ENCODE measurements at places on chromosomes 1 and 21.
A peak's percentile ranks its signal among the peaks of the same experiment; 100 is the strongest.

DNA sequence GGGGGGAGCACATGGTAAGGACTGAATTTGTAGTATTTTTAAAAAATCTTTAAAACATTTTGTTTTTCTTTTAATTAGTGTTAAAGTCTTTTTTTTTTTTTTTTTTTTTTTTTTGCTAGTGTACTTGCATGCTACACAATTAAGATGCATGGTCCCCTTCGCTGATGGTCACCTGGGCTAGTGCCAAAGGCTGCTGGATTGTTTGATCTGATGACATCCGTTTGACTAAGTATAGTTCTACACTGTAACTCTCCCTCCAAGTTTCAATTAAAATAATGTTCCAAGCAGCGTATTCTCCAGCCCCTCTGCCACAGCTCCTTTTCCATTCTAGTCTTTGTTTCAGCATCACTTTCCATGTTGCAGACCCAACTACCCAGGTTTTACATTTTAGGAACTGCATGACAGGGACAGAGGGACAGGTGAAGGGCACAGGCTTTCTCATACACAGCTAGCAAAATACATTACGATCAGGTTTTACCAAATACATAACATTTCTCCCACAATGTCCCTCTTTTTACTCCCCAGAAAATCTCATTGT lies 852 bp upstream of the RAVER2 start:
- DNase-seq, result no peak

GRCh38 chr1:150535511-150536287 lies 13.5 kb upstream of the ADAMTSL4 start:
- peak; percentile 38 for DNase-seq

- no peak for DNase-seq
Measured at GRCh38 chr1:170395149-170395548, 136.8 kb upstream of the GORAB start.

DNA sequence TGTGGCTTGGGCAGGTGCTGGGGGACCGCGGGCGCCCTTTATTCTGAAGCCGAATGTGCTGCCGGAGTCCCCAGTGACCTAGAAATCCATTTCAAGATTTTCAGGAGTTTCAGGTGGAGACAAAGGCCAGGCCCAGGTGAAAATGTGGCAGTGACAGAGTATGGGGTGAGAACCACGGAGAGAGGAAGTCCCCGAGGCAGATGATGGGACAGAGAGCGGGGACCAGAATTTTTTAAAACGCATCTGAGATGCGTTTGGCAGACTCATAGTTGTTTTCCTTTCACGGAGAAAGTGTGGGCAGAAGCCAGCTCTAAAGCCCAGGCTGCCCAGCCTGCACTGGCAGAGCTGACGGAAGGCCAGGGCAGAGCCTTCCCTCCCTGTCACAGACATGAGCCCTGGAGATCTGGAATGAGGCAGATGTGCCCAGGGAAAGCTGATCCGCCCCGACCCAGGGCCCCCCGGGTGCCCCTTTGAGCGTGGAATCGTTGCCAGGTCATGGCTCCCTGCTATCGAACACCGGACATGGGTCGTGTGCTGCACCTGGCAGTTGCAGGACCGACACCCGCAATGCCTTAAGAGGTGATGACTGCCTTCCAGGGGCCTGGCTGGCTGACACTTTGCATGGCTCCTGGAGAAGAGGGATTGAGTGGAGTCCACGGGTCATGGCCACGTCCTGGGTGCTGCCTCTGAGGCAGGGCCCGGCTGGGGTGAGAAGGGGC lies 6.5 kb upstream of the SLX9 start:
- no peak for DNase-seq

DNA sequence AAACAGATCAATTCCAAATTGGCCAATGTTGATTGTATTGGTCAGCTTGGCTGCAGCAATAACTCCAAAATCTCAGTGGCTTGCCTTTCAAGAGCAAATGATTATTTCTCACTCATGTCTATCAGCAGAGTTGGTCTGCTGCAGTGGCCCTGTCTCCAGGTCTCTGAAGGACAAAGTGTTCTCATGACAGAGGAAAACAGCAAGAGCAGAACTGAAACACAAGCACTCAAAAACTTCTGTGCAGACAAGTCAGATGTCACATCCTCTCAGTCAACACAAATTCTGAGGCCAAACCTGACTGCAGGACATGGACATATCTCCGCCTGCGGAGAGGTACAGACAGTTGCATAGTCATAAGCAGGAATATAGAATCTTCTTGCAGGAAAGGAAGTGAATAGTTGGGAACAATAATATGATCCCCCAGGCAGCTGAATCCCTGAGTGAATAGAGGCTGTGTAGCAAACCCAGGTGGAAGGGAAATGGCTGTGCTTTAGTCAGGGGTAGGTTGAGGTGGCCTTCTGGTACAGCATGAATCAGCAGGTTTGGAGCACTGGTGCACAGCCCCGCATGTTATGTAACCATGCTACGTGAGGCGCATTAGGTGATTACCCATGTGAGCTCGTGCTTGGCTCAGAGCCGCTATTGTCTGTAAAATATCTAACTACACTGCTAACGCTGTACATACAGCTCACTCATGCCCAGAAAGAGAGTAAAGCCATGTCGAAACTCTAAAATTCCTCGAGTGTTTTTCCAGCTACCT lies 17.1 kb upstream of the UBE2U start:
- DNase-seq, result peak; percentile 62

- DNase-seq, result no peak
Measured at GRCh38 chr1:86394416-86394815, 1.7 kb downstream of the ODF2L start.

- DNase-seq, result peak; percentile 56
Measured at GRCh38 chr1:1462318-1462966, 9.1 kb upstream of the ATAD3B start.

DNA sequence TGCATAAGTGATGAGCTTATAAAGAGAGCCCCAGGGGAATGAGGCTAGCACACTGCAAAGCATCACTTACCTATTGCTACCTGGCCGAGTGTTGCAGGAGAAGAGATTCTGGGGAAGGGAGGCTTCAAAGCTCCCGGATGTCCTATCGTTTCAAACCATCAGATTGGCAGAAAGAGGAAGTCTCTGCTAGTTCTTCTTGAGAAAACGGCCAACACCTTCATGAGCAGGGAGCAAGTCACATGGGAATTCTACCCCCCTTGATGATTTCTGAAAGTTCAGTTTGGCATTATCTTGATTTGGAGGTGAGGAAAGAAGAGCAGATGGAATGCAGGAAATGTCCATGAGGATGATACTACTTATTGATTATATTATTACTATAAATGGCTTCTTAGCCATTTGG lies 16.2 kb downstream of the SYF2 start:
- no peak for DNase-seq

- peak; percentile 98 for DNase-seq
Measured at GRCh38 chr1:31789259-31790065, 25.3 kb upstream of the ADGRB2 start.

DNA sequence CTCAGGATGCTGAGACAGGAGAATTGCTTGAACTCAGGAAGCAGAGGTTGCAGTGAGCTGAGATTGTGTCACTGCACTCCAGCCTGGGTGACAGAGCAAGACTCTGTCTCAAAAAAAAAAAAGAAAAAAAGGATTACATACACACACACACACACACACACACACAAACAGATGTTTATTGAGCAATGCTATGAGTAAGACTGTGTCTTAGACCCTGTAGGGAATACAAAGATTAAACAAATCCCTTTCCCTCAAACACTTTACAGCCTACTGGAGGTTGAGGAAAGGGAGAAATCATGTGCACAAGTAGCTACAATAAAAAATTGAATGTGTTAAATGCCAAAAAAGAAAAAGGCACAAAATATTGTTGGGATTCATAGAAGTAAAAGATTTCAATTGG lies 58.1 kb downstream of the RPAP2 start:
- no peak for DNase-seq

GRCh38 chr1:39711104-39711965 lies 20.1 kb upstream of the HPCAL4 start:
- DNase-seq, result no peak

Measured in Right ventricle myocardium superior (tissue), 1 donor.